Left ventricle myocardium inferior (tissue), 1 donor: ENCODE measurements at places on chromosomes 13 and 19. TPM values are rescaled to one million over a fixed set of nuclear protein-coding genes. Genes with fewer than 3 reads are reported as not detected.

The STK24 gene
- total RNA-seq, result 66.2 TPM

The CYP2A13 gene
- total RNA-seq, result not detected

The LHFPL6 gene
- total RNA-seq, result 51.4 TPM

The CEACAM8 gene
- not detected for total RNA-seq

The PRTN3 gene
- not detected for total RNA-seq

DNA sequence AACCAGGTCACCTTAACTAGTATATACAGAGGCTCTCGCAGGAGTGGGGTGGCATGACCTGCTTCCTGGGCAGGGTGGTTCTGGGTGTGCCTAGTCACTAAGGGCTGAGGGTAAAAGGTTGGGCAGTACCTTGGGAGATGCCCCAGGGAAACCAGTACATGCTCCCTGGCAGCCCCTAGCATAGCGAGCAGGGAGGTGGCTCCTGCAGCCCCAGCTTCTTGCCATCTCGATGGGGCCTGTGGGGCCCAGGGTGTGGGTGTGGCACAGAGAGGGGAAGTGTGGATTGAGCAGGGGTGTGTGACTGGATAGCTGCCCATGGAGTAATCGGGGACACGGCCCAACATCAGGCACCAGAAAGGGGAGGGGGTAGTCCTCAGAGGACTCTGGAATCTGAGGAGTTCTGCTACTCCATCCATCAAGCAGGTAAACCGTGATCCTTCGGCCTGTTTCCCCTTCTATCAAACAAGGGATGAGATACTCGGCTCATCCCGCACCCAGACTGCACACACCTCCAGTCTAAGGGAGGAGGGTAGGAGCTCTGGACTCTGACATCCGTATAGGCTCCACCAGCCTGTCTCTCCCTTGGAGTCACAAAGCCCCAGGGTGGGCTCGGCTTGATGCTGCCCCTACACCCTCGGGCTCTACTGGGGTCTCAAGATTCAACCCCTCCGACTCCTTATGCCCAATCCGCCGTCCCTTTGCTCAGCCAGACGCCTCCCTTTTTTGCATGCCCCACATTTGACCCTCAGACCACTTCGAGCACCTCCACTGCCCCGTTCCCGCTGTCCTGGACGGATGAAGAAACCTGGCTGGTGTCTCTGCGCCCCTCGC lies 1.1 kb downstream of the ZBTB45 start:
- no peak for DNase-seq

DNA sequence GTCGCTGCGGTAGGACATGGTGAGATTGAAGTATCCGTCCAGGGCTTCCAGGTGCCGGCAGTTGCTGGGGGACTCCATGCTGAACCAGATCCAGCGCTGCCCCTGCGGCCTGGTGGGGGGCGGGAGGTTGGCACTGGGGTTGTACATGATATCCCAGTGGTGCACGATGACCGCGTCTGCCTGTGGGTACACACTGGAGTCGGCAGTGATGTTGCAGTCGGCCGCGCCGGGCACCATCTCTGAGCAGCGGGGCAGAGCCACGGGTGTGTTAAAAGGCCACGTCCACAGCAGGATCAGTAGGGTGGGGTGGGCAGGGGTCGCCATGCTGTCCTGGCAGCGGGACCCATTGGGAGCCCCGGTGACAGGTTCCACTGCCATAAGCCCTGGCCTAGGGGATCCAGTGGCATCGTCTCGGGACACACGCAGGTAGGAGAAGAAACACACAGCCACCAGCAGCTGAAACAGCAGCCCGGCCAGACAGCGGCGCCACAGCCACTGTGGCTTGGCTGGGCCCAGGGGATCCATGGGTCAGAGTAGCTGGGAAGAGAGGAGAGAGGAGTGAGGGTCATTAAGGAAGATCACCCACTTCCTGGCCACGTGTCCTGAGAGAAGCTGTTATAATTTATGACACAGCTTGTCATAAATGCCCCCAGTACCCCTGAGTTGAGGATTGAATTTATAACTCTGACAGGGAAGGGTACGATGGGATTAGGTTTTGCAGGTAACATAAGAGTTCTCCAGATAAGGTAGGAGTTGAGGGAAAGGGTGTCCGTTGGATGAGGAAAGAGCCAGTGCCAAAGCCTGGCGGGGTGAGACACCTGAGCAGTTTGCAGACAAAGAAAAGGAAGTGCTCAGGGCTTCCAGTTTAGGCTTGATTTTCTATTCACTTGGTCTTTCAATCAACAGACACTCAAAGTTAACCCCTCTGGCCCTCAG lies 2.9 kb downstream of the FUT5 start:
- no peak for DNase-seq

- no peak for DNase-seq
Measured at GRCh38 chr13:21884965-21885567, 214.2 kb downstream of the FGF9 start.

DNA sequence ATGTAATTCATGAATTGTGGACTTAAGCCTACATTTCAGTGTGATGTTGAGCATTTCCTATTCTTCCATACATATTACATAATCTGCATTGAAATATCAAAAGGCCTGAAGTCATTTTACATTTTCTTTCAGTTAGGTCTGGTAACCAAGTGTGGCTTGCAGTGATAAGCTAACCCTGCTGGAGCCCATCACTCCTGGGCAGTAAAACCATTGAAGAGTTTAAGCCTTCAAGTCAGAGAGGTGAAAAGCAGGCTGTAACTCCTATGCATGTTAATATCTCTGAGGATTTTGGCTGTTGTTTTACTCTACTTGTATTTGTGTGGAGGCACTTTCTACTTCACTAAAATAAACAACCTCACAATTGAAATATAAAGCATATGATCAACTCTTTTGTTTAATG lies 248.8 kb downstream of the SLITRK5 start:
- DNase-seq, result no peak

DNA sequence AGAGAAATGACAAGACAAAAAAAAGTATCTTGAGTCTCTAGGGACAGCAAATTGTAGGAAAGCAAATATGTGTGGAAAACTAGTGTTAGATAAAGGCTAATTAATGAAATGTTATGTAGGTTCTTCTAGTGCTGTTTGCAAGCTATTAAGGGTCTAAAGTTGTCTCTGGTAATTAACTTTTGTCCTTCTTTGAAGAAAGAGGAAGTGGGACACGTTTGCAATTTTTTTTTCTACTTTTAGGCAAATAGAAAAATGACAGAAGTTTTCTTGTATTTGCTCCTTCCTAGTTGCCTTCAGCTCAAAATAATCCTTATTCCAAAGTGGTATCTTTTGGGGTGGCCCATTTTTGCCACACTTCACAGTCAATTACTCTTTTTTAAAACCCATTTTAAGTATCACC lies 1877.7 kb upstream of the PRR20A start:
- no peak for DNase-seq

- no peak for DNase-seq
Measured at GRCh38 chr19:46503848-46504453, 8.3 kb upstream of the PNMA8B start.

- DNase-seq, result no peak
Measured at GRCh38 chr13:24540236-24541126, 27.9 kb upstream of the PARP4 start.

DNA sequence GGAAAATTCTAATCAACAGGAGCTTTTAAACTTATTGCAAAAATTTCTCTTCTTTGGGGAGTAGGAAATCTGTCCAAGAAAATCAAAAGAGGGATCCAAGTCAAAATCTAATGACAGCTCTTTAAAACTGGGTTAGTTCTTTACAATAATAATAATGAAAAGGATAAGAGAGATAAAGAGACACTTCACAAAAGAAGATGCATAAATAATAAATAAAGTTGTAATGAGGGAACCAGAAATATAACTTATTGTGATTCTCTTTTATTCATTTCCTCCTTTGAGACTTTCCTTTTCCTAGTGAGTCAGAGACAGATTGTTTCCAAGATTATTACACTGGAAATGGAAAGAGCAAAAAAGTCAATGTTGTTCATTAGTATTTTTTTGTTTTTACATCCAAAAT lies 1029.3 kb downstream of the PCDH17 start:
- no peak for DNase-seq

DNA sequence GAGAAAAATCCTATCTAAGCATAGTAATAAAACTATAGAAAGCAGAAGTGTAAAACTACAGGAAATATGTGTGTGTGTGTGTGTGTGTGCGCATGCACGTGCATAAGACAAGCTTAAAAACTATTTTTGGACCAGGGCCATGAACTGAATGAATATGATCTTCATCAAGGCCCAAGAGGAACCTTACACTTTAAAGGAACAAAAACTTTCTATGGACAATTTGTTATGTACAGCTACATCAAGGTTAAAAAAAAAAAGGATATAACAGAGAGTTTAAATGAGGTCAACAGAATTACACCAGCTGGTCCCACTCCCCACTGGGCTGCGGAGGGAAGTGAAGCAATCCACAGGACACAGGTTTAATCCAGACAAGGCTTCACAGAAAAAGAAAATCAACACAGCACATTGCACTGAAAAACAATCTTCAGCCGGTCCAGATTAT lies 151.1 kb downstream of the LHFPL6 start:
- DNase-seq, result peak; percentile 59

DNA sequence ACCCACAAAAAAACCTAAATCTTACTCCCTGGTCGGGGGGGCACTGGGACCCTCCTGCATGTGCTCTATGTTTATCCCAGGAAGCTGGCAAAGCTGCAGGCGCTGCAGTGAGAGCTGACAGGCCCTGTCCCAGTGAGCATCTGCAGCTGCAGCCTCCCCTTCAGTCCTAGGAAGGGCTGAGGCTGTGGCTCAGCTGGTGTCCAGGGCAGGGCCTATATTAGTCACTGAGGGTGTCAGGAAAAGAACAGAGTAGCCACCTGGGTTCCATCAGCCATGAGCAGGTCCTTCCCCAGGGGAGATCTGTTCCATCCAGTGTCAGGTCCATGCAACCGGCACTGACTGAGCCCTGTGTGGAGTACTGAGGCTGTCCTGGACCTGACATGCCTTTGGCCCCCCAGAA lies 120.5 kb downstream of the TNFRSF19 start:
- no peak for DNase-seq

- DNase-seq, result no peak
Measured at GRCh38 chr13:30276178-30276577, 31.2 kb downstream of the KATNAL1 start.

DNA sequence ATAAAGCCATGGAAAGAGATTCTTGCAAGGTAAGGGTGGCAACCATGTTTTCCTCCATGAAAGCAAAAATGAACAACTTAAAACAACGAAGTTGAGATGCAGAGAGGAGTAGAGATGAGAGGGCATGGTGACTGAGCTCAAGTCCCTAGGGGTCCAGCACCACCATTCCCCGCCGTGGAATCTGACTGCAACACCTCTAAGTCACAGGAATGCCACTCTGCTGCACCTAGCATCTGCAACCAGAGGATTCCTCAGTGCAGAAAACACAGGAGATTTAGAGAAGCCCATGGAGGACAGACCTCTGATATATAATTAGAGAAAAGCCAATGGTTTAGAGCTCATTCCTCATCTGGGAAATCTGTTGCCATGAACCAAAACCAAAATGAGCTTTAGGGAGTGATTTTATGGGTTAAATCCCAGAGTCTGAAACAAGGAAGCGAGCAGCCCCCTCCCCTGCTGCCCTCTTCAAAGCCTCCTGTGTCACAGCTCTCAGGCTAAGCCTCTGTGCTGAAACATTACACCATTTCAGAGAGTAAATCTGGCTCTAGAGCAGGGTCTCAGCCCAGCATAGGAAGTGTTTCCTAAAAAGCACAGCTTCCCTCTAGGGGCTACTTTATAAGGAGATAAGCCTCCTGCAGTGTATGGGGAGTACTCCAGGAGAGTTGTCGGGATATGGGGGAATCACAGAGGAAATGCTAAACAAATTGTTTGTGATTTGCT lies 1043.6 kb downstream of the UQCRFS1 start:
- no peak for DNase-seq

DNA sequence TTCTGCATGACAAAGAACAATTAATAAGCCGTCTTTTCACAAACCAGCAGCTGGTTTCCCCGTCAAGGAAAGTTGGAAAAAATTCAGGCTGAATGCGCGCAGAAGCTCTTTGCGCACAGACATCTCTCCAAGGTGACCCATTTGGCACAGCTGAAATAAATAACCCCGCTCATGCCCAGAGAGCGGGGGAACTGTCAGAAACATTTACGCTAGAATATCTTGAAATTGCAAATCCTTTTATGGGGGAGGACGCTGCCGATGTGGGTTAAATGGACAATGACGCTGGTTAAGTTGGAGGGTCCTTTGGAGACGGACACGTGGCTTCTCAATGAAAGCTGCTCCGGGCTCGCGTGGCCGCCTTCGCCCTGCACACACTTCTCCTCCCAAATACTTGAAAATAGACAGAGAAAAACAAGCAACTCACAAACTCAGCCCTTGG lies 30.6 kb downstream of the GSX1 start:
- DNase-seq, result no peak

GRCh38 chr19:35729763-35730162 lies 12.0 kb downstream of the KMT2B start:
- no peak for DNase-seq

DNA sequence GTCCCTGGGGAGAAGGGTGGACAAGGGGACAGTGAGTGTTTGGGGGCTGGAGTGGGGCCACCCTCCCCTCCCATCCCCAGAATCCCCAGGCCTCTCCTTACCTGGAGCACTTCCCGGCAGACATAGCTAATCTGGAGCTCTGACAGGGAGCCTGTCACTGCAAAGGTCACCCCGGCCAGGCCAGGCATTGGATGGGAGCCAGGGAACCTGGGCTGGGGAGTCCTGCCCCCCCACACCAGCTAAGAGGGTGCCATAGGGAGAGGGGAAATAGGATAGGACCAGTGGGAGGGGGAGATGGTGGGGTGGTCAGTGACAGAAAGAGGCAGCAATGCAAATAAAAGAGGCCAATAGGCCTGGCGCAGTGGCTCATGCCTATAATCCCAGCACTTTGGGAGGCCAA lies 3.5 kb downstream of the MAP4K1 start:
- no peak for DNase-seq

DNA sequence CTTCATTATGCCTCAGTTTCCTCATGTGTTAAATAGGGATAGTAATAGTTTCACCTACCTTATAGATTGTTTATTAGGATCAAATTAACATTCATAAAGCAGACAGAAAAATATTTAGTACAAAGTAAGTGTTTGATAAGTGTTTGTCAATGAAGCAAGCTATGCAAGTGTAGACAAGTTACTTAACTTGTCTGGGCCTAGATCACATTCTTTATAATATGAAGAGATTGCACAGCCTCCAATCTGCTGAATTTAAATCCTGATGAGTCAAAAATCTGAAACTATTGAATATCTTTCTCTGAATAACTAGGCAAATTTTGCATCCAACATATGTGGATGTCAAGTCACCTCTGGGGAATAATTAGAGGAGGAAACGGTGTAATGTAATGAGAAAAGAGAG lies 170.5 kb downstream of the MZT1 start:
- no peak for DNase-seq

DNA sequence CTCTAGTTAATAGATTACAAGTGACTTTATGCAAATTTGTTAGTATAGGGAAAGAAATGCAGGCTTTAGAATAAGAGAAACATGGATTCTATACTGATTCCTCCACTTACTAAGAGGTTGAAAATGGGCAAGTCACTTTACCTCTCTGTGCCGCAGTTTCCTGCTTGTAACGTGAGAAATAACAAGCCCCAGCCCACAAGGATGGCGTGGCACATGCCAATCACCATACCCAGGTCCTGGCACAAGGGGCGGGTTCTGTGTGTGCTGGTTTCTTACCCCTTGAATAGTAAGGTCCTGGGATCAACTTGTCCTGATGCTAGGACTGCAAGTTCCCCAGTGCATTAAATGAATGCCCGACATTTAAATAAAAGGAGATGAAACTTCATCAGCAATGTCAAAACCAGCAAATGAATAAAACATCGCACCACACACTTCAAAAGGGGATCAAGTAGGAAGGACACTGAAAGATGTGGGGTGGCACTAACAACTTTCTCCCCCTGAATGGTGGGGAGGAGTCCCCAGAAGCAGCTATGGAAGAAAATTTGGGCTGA lies 7.9 kb upstream of the SIGLEC9 start:
- no peak for DNase-seq

- no peak for DNase-seq
Measured at GRCh38 chr19:58395220-58395978, at the start of gene RNF225. TSS of gene RNF225 (plus strand) at chr19:58395656. CDS start at chr19:58396090, 434 bp downstream.

GRCh38 chr13:97030705-97031452 lies 36.6 kb upstream of the OXGR1 start:
- DNase-seq, result no peak
